ENCODE measurements at places on chromosomes 5 and 9.

DNA sequence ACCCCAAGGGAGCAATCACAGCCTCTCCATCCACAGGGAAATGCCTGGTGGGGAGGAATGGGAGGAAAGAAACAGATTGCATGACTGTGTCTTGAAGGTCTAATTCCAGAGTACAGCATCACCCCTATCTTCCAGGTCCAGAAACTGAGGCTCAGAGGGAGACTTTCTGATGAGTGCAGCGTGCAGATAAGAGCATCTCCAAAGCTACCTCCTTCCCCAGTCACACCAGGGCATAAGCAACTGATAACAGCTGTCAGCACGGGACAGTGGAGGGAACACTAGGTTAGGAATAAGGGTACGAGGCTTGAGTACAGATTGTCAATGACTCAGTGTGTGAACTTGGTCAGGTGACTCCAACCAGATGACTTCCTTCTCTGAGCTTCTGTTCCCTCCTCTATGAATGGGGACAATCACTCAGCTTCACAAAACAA, 126.9 kb downstream of the KCNIP1 start:
- DNase-seq = no peak

DNA sequence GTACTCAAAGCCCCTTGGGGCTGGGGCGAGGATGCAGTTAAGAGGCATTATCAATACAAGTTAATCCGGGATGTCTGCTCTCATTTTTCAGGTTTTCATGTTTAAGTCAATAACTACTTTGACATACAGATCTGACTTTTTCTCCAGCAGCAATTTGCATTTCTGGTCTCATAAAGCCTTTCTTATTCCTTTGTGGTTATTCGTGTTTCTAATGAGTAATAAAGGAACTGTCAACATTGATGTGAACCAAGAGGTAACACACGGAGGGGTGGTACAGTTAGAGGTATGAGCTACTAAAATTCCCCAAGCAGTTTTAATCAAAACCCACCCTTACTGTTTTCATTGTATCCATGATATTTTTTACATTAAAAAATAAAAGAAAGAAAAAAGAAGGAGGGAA, 138.0 kb upstream of the NFIB start:
- no peak for DNase-seq

- no peak for DNase-seq
Observed at GRCh38 chr9:36855448-36856315, 178.4 kb downstream of the PAX5 start.

DNA sequence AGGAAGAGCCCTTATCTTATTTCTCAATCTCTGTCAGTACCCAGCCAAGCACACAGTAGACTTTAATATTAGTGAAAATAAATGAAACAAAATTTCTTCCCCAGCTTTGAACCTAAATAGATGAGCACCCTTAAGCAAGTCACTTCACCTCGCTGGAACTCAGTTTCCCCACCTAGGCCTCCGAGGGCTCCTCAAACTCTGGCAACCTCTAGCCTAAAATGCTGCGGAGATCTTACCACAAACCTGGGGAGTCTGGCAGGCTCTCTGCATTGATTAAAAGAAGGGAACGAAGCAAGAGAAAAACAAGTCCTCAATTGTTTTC, 326 bp downstream of the RIGI start:
- DNase-seq = no peak

DNA sequence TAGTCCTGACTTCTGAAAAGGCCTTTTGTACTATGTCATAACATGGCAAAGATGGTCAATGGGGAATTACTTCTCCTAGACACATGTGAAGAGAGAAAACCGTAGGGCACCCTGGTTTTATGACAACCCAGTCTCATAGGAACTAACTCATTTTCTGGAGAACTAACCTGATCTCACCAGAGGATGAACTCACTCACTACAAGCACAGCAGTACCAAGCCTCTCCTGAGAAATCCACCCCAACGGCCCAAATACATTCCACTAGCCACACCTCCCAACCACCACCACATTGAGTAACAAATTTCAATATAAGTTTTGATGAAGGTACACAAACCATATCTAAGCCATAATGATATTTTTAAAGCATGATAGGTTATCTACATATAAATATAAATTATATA, 909.3 kb upstream of the CDH10 start:
- no peak for DNase-seq

GRCh38 chr5:7396713-7397454, 946 bp downstream of the ADCY2 start:
- DNase-seq = peak; percentile 74

GRCh38 chr9:108412755-108413154, 443.0 kb downstream of the ACTL7B start:
- DNase-seq = no peak

- no peak for DNase-seq
Observed at GRCh38 chr5:119393201-119393691, 37.4 kb downstream of the TNFAIP8 start.

DNA sequence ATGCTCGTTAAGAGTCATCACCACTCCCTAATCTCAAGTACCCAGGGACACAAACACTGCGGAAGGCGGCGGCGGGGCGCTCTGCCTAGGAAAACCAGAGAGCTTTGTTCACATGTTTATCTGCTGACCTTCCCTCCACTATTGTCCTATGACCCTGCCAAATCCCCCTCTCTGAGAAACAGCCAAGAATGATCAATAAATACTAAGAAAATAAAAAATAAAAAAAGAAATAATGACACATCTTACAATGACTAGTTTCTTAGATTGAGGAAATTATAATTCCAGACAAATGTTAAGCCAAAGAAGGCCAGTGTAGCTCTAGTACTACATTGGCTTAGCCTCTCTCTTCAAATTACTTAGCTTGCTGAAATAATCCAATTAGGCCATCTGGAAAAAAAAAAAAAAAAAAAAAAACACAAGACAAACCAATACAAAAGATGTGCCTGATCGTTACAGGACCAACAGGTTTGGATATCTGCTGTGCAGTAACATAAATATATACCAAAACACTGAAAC, 58.0 kb downstream of the ANXA2R start:
- DNase-seq = no peak

DNA sequence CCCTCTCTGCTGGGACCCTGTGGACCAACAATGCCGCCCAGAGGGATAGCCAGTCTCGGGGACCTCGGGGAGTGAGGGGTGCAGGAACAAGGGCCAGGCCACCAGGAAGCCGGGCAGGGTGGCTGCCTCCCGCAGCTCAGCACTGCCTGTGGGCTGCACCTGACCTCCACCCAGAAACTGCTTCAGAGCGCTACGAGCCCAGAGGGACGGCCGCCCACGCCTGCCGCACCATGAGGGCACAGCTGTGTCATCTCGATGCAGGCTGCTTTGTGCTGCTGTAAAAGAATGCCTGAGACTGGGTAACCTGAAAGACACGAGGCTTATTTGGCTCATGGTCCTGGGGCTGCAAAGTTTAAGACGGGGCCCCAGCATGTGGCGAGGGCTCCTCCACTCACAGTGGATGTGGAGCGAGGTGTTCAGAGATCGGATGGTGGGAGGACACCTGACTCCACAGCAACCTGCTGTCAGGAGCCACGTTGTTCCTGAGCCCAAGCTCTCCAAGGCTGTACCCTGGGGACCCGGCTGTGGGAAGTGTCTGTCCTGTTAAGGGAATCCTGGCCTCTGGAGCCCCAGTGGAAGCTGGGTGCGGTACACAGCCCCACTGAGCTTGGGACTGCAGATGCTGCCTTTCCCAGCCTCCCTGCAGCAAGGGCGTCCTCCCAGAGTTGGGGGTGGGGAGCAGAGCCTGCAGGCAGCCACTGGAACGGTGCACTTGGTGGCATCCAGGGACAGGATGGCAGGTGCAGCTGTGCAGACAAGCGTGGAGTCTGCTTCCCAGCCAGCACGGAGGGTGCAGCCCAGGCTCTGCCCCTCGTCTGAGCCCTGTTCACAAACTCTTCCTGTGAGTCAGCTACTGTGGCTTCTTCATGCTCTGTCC, 11.8 kb upstream of the ZDHHC11 start:
- no peak for DNase-seq

GRCh38 chr5:57441557-57441956, 41.1 kb downstream of the ACTBL2 start:
- DNase-seq = no peak

- DNase-seq = no peak
Observed at GRCh38 chr9:128005923-128006322, 25.1 kb upstream of the EEIG1 start.

GRCh38 chr9:120500733-120501132, 79.2 kb downstream of the CDK5RAP2 start:
- DNase-seq = no peak

GRCh38 chr5:98263084-98263483, 510.4 kb upstream of the RGMB start:
- DNase-seq = no peak

DNA sequence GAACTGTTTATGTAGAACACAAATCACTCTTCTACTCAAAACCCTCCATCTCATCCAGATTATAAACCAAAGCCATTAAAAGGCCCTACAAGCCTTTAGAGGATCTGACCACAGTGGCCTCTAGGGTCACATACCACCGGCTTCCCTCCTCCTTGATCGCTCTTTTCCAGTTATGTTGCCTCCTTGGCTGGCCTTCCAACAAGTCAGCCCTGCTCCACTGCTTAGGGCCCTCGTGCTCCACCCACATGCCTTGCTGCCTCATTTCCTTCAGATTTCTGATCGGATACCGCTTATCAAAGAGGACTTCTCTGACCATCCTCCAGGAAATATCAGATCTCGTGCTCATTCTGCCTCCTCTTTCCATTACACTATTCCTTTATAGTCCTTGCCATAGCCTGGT, 139.4 kb upstream of the RAI14 start:
- DNase-seq = no peak

- no peak for DNase-seq
Observed at GRCh38 chr9:78865737-78866136, 568.8 kb downstream of the PSAT1 start.

DNA sequence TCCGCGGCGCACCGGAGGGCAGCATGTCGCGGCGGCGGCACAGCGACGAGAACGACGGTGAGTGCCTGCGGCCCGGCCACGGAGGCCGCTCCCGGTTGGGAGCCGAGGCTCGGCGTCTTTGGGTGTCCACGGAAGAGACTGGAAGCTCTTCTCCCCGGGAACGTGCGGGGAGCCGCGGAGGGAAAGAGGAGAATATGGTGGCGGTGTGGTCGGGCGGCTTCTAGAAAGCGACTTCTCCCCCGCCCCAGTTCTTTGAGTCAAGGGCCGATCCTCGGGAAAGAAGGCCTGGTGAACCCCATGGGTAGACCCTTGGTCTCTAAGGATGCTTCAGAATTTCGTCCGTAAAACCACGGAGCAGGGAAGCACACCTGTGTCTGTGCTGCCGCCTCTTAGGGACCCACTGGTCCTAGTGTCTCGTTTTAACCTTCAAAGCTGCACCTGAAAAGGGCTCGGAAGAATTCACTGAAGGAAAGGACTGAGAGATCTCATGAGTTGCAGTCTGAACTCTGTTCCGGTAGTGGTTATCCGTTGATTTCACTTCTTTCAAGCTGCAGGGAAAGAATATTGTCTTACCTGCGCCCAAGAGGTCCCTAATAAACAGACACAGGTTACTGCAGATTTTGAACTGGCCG, 354 bp downstream of the NCBP1 start:
- no peak for DNase-seq

- no peak for DNase-seq
Observed at GRCh38 chr9:1013021-1013420, 36.6 kb downstream of the DMRT3 start.

GRCh38 chr9:80197661-80198060, 625.9 kb downstream of the TLE4 start:
- DNase-seq = no peak

DNA sequence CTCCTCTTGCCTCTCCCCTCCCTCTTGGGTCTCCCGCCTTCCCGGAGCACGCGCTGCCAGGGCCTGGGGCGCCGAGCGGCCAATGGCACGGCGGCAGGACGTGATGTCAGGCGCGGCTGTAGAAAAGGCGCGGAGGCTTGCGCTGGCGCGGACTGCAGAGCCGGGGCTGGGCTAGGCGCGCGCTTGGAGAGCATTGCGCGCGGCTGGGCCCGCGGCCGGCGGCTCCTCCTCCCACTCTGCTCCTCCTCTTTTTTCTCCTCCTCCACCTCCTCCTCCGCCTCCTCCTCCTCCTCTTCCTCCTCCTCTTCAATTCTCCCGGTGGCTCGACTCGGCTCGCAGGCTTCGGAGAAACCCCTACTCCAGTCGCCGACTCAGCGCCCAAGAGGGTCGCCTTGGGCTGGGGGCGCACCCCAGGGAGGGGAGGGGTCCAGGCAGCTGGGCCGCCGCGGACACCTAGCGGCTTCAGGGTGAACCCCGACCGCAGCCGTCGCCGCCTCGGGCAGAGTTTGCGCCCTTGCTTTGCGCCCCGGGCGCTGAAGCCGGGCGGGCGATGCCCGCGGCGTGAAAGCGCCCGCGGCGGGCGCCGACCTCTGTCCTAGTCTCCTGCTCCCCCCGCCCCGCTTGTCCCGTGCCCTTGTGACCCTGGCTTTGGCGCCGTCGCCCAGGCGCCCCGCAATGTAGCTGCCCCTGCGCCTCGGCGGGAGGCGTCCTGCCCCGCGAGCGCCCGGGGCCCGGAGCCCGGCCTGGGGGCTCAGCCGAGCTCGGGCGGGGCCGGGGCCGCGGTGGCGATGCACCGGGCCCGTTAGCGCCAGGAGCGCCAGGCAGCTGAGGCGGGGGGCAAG, at the start of gene LHX2:
Gene LHX2 (plus strand): TSS at position 309 of the 842 bp plus-strand sequence. CDS start 581 bp downstream, outside the sequence.
- peak; percentile 92 for DNase-seq

DNA sequence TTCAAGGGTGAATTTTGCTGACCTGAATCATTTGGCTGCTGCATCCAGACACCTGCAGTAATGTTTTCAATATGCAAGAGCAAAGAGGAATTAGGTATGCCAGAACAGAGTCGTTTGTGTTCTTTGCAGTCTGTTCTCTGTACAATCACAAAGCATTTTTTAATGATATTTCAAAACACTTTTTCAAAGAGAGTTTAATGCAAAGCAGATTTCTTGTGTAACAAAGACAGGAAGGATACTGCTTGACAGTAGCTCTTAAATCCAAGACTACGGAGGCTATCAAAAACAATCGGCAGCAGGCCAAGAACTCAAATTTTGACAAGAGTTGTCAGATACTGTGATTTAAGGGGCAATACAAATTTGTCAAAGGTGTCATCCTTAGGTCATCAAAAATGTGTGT, 341.9 kb downstream of the GADD45G start:
- DNase-seq = no peak

DNA sequence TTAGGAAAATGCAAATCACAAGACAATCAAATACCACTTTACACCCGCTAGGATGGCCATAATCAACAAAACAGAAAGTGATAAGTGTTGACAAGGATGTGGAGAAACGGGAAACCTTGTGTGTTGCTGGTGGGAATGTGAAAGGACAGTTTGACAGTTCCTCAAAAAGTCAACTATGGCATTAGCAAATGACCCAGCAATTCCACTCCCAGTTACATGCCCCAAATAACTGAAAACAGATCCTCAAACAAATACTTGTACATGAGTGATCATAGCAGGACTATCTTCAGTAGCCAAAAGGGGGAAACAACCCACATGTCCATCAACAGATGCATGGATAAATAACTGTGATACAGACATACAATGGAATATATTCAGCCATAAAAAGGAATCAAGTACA, 21.2 kb downstream of the RASGEF1C start:
- no peak for DNase-seq

- no peak for DNase-seq
Observed at GRCh38 chr5:150491876-150492275, 16.1 kb upstream of the NDST1 start.
